ENCODE measurements at places on chromosomes 3 and 15.

DNA sequence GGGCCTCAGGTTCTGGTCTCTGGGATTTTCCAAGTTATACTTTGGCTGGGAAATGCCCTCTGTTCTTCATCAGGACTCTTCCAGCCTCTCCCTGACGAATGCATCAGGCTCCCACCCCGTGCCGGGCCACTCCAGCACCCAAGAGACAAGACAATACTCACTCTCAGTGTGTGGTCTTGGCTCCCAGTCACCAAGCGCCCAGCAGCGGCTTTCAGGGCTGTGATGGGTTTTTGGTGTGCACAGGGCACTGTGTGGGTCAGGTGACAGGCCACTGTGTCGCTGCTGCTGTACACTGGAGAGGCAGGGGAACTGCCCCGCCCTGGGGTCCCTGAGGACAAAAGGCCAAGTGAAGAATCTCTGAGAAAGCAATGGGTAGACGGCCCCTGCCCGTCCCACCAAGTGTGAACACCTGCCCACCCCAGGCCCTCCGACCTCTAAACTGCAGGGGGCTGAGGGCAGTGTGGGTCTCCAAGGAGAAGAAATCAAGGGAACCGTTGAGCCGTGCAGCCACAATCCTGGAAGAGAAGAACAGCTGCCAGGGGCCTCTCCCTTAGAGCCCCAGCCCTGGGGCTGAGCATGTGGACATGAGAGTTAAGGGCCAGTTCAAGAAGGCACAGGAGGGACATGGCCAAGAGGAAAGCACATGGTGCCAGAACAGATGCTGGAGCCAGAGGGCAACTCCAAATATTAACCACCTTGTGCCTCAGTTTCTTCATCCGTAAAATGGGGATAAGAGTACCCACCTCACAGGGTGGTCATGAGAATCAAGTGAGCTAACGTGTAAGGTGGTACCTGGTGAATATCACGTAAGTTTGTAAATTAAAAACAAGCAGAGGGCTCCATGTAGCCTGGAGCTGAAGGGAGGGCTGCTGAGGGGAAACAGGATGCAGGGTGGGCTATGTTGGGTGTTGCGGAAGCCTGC lies 34.1 kb downstream of the PTPN23 start:
- no peak for DNase-seq

- DNase-seq = no peak
Observed at GRCh38 chr3:162933656-162934055, 1437.0 kb downstream of the OTOL1 start.

- DNase-seq = no peak
Observed at GRCh38 chr3:37712918-37713817, 148.5 kb upstream of the CTDSPL start.

DNA sequence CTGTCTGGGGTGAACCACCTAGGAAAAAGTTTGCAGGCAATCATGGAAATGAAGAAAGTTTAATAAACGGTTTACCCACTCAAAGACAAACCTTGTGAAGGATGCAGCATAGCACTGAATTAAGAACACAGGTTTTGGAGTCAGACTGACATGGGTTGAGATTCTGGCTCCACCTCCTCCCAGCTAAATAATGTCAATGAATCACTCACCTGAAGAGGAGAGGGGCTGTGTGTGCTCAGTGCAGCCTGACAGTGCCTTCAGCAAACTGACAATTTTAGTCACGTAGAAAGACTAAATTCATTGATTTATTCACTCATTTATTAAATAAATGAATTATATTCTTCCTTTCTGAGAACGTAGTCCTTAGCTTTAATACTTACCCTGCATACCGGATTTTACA lies 18.9 kb downstream of the NR1I2 start:
- DNase-seq = no peak

- no peak for DNase-seq
Observed at GRCh38 chr15:48402427-48403177, 71.4 kb downstream of the DUT start.

GRCh38 chr3:82610236-82610635 lies 848.8 kb upstream of the GBE1 start:
- DNase-seq = no peak

- DNase-seq = no peak
Observed at GRCh38 chr3:79367803-79368202, 400.0 kb downstream of the ROBO1 start.

DNA sequence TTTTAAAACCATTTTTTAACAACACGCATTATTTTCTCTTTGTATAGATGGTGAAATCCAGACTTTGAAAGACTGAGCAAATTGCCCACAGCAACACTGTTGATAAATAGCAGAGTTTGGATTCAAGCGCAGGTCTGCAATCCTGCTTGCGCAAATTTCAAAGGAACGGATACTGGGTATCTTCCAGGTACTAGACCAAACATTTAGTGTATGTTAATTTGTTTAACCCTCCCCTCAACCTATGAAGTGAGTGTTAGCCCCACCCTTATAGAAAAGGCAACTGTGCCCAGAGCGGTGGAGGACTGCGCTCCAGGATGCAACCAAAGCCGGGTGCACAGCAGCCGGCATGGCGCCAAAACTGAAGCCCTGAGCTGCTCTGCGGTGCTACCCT lies 103.8 kb downstream of the CPN2 start:
- DNase-seq = no peak

DNA sequence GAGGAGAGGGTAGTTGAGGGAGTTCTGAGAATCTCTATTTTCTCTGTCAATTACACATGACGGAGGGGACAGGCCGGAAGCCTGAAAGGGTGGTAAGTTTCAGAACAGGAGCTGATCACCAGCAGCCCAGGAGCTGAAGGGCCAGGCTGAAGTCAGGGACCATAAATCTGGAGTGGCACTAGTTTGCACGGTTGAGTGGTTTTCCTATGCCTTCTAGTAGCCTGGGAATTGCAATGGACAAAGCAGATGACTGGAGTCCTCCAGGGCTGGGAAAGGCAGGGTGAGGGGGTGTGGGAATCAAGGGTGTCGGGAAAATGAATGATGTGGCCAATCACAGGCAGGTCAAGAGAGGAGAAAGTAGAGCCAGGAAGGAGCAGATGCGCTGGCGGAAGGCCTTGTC lies 72.5 kb downstream of the MAGEF1 start:
- DNase-seq = no peak

GRCh38 chr3:55480911-55481743 lies 6.0 kb downstream of the WNT5A start:
- DNase-seq = no peak

- no peak for DNase-seq
Observed at GRCh38 chr3:20776286-20776685, 590.3 kb upstream of the SGO1 start.
